ENCODE measurements at places on chromosomes 12 and 14.

DNA sequence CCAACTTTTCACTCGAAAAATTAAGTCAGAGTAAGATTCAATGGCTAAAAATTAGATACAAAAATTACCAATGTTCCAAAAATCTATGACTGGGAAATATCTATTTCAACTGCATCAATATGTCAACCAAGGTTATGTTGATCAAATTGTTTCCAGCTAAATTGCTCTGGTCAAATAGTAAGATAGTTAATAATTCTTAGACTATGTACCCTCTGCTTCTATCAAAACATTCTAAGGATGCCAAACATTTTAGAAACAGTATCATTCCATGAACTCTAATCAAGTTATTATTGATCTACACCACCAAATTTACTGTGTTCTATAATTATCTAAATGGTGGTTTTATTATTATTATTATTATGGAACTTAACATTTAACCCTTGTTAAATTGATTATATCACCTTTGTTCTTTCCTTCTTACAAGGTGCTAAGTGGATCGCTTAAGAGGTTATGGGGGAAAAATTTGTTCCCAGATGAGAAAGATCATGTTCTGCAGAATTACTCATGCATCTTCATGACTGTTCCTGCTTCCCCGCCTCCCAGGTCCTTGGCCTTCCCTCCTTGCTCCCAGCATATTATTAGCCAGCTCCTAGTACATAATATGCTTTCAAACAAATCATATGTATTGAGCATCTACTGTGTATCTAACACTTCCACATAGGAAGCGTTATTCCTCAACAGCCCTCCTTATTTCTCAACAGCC lies 240.5 kb upstream of the KRR1 start:
- no peak overlapping the region for H3K27ac ChIP-seq
- H3K27me3 ChIP-seq = no peaks in the 10 kb centered on the region
- no peaks in the 10 kb centered on the region for H3K4me1 ChIP-seq
- no peak overlapping the region for H3K4me3 ChIP-seq
- H3K36me3 ChIP-seq = no peaks in the 10 kb centered on the region
- no peak for DNase-seq

DNA sequence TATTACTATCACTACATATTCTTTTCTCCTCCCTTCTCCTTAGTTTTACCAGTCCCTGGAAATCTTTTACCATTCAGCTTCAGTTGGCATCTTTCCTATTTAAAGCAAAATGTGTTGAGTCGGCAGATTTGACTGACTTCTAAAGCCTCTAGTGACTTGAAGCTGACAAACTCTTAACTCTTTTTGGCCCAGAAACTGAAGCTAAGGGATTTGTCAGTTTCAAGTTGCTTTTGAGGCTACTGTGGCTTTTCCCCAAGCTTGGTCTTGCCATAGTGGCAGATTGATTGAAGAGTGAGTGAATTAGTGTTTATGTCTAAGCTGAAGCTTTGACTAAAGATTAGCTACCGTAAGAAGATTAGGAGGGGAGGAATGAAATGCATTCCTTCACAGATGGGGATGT lies 104.0 kb downstream of the ETNK1 start:
- no peak for DNase-seq
- H3K4me3 ChIP-seq = no peak overlapping the region
- H3K36me3 ChIP-seq = no peaks in the 10 kb centered on the region

- H3K4me3 ChIP-seq = no peak overlapping the region
- H3K27me3 ChIP-seq = no peaks in the 10 kb centered on the region
- H3K27ac ChIP-seq = no peak overlapping the region
- no peak for DNase-seq
Observed at GRCh38 chr12:63298386-63298930, 147.5 kb upstream of the AVPR1A start.

GRCh38 chr12:30823764-30824163 lies 69.0 kb upstream of the CAPRIN2 start:
- no peak for DNase-seq
- peaks cover 3% of the 10 kb centered on the region for H3K4me1 ChIP-seq
- H3K27me3 ChIP-seq = no peaks in the 10 kb centered on the region
- H3K36me3 ChIP-seq = no peaks in the 10 kb centered on the region
- H3K27ac ChIP-seq = no peak overlapping the region

DNA sequence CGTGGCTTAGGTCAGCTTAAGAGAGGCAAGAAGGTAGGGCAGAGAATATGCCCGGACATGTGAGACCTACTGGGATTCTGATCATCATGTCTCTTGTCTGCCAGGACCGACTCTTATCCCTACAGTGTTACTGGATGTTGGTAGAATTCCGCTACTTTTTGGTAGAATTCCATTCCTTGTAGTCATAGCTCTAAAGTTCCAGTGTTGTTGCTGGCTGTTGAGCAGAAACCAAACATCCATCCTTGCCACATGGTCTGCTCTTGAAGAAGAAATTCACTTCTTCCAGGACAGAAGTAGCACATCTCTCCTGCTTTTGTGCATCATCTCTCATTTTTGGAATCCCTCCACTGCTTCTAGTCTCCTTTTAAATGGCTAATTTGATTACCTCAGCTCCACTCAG lies 453.7 kb downstream of the RPL10L start:
- no peak overlapping the region for H3K27ac ChIP-seq
- H3K4me1 ChIP-seq = no peaks in the 10 kb centered on the region
- H3K27me3 ChIP-seq = no peaks in the 10 kb centered on the region
- H3K36me3 ChIP-seq = no peaks in the 10 kb centered on the region
- no peak overlapping the region for H3K4me3 ChIP-seq

- no peaks in the 10 kb centered on the region for H3K36me3 ChIP-seq
- peak overlapping the region; percentile 88 for H3K27ac ChIP-seq
- peak overlapping the region; percentile 10 for H3K4me3 ChIP-seq
- peak; percentile 71 for DNase-seq
- peaks cover 21% of the 10 kb centered on the region for H3K4me1 ChIP-seq
Observed at GRCh38 chr14:89303456-89304435, 113.3 kb downstream of the FOXN3 start.

GRCh38 chr12:12951504-12951903 lies 466 bp downstream of the GPRC5D start:
- no peaks in the 10 kb centered on the region for H3K4me1 ChIP-seq
- no peak overlapping the region for H3K4me3 ChIP-seq
- no peak for DNase-seq
- no peak overlapping the region for H3K27ac ChIP-seq
- H3K27me3 ChIP-seq = no peaks in the 10 kb centered on the region
- H3K36me3 ChIP-seq = no peaks in the 10 kb centered on the region

DNA sequence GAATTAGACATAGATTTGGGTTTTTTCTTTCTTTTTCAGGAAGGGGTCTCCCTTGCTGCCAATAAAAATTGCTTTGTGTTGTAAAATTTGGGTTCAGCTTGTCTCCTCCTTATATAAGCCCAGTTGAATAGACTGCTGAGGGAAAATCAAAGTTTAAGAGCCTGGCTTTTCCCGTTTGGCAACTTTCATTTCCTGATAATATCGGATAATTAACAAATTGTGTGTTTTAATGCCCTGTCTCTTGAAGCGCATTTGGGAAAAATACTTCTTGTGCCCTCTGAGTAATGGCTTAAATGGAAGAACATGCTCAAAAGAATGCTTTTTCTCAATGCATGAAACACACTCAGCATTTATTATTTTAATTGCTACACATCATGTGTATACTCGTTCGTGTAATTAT lies 198.0 kb upstream of the DCN start:
- no peak overlapping the region for H3K4me3 ChIP-seq
- H3K36me3 ChIP-seq = no peaks in the 10 kb centered on the region

GRCh38 chr12:106771425-106771824 lies 3.1 kb upstream of the RIC8B start:
- H3K27ac ChIP-seq = no peak overlapping the region
- H3K4me1 ChIP-seq = peaks cover 15% of the 10 kb centered on the region
- no peak for DNase-seq
- no peaks in the 10 kb centered on the region for H3K36me3 ChIP-seq
- no peaks in the 10 kb centered on the region for H3K27me3 ChIP-seq

- H3K27me3 ChIP-seq = no peaks in the 10 kb centered on the region
- H3K27ac ChIP-seq = no peak overlapping the region
- H3K4me1 ChIP-seq = no peaks in the 10 kb centered on the region
- no peaks in the 10 kb centered on the region for H3K36me3 ChIP-seq
- no peak overlapping the region for H3K4me3 ChIP-seq
Observed at GRCh38 chr12:51834411-51834810, 14.1 kb downstream of the FIGNL2 start.

DNA sequence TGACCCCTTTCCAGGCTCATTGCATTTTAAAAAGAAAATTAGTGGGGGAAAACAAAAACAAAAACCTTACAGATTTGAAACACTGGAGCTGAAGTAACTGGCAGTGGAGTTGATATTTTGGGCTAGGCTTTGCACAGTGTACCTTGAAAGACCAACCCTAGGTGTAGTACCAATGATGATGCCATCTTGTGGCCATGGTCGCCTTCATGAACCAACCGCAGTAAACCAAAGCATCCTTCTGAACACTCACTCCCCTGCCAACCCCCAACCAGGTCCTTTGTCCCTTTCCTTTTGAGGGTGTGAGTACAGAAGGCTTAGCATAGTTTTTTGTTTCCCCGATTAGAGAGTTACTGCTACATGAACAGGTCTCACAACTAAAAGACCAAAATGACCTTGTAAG lies 5.9 kb downstream of the TOMM20L start:
- DNase-seq = no peak
- H3K4me1 ChIP-seq = no peaks in the 10 kb centered on the region
- no peak overlapping the region for H3K4me3 ChIP-seq
- H3K27me3 ChIP-seq = no peaks in the 10 kb centered on the region

Measured in ovary (tissue), 10 donors.